ENCODE measurements at places on chromosomes 5 and 9.
A peak's percentile ranks its signal among the peaks of the same experiment; 100 is the strongest.

DNA sequence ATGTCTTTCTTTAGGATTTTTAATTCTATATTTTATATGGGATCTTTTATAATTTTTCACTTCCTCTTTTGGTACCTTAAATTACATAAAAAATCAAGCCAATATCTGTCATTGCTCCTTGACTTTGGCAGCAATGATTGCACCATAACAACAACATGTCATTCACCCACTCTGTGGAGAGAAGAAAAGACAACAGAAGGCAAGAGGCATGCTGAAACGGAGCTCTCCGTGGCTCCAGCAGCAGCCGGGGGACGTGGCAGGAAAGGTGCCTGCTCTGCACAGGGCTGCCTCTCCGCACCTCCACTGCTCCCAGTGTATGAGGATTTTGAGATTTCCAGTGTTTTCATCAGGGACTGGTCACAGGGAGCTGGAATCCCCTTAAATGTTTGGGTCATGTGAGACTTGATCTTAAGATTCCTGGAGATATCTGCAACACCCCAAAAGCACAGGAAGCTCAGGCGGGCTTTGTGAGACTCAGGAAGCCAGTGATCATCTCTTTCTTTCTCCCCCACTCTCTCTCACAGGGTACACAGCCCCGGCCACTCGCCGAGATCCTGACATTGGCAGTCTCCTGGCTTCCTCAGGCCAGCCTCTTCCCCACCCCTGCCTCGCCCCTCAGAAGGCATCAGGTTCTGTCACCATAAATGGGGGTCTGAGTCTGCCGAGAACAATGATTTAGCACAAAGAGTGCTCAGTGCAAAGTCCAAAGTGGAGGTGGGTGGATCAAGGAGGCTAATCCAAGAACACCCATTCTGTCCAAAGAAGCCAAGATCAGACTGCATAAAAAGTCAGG is 74.6 kb downstream of the ACTL7B start:
- DNase-seq: no peak

DNA sequence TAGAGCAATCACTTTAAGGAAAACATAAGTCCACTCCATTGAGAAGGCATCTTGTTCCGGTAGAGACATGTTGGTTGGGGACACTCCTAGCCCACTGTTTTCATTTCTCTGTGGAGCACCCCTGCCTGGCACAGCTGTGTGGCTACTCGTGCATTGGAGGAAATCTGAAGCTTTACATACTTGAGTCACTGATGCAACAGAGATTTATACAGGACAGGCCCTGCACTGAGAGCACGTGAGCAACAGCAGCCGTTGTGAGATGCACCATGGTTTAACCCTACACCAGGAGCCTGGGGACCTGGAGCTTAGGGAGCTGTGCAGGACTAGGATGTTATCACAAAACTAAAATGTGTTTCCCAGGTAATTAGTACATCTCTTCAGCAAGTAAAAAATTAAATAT is 230.7 kb upstream of the IRX1 start:
- DNase-seq: no peak

DNA sequence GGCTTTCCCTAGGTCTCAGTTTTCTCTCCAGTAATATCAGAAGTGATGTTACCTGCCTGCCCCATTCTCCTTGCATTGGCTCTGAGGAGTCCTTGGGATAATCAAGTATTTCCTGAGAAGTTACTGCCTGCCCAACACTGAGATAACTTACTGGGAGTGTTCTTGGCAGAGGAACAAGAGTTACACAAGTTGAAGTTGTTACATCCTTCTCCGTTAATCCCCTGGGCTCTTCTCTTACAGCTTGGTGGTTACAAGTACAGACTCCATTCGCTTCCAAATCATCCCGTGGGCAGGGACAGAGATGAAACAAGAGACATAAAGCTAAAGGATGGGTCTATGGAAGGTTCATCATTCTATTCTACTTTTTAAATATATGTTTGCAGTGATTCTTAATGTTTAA is 74.1 kb upstream of the SAP30L start:
- peak; percentile 27 for DNase-seq

- no peak for DNase-seq
These were observed 79.9 kb upstream of the IL7R start for GRCh38 chr5:35776757-35777156.

GRCh38 chr9:130255631-130256134 is 9.9 kb upstream of the HMCN2 start:
- DNase-seq: no peak
